ENCODE measurements at places on chromosomes 12 and 14. TPM values are rescaled to one million over a fixed set of nuclear protein-coding genes. Genes with fewer than 3 reads are reported as not detected.

Gene PIWIL1
- not detected for total RNA-seq

Gene GPR137C
- 0.30 TPM for total RNA-seq

Gene APOF
- not detected for total RNA-seq

Gene LRRIQ1
- total RNA-seq: not detected

Gene RHEBL1
- 14.8 TPM for total RNA-seq

GRCh38 chr14:68694516-68695235, 98.2 kb downstream of the ZFP36L1 start:
- no peaks in the 10 kb centered on the region for H3K27me3 ChIP-seq
- H3K36me3 ChIP-seq: no peaks in the 10 kb centered on the region
- no peak for DNase-seq
- H3K27ac ChIP-seq: peak overlapping the region; percentile 9
- H3K4me3 ChIP-seq: no peak overlapping the region
- peaks cover 17% of the 10 kb centered on the region for H3K4me1 ChIP-seq

DNA sequence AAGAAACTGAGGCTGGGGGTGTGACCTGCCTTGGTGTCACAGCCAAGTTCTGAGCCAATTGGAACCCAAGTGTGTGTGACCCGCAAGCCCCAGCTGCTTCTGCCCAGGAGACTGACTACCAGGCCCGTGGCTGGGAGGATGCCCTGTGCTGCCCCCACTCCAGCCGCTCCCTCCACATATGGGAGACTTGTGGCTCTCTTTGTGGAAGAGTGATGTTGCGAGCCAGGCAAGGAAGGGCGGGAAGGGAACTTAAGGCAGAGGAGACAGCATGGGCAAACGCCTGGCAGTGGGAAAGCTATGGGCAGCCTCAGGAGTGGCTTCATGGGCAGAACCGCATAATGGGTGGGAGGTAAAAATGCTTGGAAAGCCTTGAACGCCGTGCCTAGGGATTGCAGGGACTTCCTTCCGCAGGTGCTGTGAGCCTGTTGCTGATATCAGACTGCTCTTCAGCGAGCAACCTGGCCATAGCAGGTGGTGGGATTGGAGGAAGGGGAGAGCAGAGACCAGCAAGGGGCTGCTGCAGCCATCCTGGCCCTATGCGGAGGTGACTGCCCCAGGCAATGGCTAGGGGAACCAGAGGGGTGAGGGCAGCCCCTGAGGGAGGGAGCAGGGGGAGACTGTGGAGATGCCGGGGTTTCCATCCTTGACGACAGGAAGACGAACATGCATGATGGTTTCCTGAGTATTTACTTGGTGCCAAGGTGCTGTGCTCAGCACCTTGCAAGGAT, 115.7 kb downstream of the LGMN start:
- peaks cover 8% of the 10 kb centered on the region for H3K36me3 ChIP-seq
- H3K27ac ChIP-seq: no peak overlapping the region
- H3K4me3 ChIP-seq: no peak overlapping the region
- no peaks in the 10 kb centered on the region for H3K27me3 ChIP-seq

DNA sequence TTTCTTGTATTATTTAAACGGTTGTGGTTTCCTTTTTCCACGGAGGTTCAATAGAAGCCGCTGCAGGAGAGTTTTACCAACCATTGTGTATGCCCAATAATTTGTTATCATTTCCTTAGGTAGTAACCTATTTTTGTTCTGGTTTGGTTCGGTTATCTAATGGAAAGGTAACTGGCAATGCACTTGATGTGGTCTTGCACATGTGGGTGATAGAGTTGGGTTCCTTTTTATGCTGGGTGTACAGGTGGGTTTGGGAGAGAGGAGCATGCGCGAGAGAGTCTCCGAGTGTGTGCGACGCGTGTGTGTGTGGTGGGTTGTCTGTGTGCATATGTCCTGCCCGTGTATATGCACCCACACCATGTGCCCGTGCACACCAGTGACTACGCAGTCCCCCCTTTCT, 102.7 kb upstream of the FKBP4 start:
- peaks cover 29% of the 10 kb centered on the region for H3K4me1 ChIP-seq
- H3K4me3 ChIP-seq: peak overlapping the region; percentile 80
- H3K27me3 ChIP-seq: peaks cover 24% of the 10 kb centered on the region
- peak overlapping the region; percentile 88 for H3K27ac ChIP-seq
- H3K36me3 ChIP-seq: no peaks in the 10 kb centered on the region

DNA sequence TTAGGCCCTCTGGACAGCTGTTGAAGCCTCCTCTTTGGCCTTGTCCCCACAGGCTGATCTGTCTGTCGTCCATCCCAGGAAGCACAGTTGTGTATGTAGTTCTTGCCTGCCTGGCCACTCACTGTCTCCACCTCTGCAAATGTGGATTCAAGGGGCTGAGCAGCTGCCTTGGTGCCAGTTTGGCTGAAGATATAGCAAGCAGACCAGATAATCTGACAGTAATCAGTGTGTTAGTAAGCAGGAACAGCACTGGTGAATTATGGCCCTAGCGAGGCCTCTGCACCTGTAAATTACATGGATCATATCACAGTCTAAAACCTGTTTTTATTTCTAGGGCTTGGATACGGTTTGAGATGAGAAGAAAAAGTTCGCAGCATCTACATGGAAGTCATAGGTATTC, 282.5 kb upstream of the NOS1 start:
- no peak overlapping the region for H3K4me3 ChIP-seq
- no peaks in the 10 kb centered on the region for H3K4me1 ChIP-seq
- DNase-seq: no peak
- H3K27me3 ChIP-seq: no peaks in the 10 kb centered on the region
- no peak overlapping the region for H3K27ac ChIP-seq

- DNase-seq: no peak
- H3K27me3 ChIP-seq: peaks cover 46% of the 10 kb centered on the region
- peaks cover 7% of the 10 kb centered on the region for H3K36me3 ChIP-seq
- no peak overlapping the region for H3K4me3 ChIP-seq
Measured at GRCh38 chr12:85279449-85280164, 413 bp upstream of the ALX1 start.

DNA sequence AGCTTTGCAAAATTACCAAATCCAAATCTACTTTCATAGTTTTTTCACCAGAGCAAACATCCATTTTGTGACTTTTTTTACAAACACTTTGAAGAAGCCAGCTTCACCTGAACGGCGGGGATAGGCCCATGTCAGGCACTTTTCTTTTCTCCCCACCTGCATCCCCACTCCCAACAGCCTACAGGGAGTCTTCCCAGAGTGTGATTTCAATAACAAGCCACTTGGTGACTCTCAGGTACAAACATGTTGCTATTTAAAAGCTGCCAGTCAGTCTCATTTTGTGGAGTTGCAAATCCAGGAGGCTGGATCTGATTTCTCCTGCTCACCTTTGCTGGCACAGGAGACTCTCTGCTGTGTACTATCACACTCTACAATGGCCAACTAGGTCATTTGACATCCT, 285.5 kb downstream of the KCNH5 start:
- no peak overlapping the region for H3K27ac ChIP-seq
- H3K27me3 ChIP-seq: no peaks in the 10 kb centered on the region
- H3K36me3 ChIP-seq: no peaks in the 10 kb centered on the region
- no peak overlapping the region for H3K4me3 ChIP-seq
- DNase-seq: no peak

DNA sequence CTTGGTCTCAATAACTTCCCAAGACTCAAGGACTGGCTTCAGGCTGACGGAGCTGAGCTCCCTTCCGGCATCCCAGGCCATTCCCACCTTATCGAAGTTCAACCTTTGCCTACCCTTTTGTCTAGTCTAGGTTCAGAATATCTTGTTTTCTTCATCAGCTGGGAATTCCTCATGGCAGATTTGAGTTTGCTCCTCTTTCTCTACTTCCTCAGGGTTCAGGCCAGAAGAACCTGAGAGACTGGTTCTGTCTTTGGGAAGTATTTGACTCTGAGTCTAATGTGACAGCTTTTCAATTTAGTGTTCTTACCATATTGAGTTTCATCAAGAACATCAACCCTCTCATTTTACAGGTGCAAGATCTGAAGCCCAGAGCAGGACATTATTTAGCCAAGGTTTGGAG, 2.1 kb downstream of the BIN2 start:
- peak overlapping the region; percentile 99 for H3K27ac ChIP-seq
- H3K27me3 ChIP-seq: no peaks in the 10 kb centered on the region

DNA sequence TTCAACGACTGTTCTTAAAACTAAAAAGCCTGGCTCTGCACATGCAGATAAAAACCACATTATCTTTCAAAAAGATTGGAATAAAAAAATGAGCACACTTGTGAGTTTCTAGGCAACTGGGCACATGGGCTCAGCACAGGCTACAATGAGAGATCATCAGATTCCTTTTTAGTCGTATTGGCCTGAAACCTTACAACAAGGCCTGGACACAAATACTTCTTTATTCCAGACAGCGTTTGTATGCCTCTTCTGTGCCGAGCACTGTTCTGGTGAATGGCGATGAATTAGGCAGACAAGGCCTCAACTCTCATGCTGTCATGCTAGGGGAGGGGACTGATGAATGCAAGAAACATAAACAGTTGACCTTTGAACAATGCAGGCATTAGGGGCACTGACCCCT, 463.0 kb downstream of the AACS start:
- H3K27ac ChIP-seq: no peak overlapping the region
- H3K4me1 ChIP-seq: no peaks in the 10 kb centered on the region
- H3K4me3 ChIP-seq: no peak overlapping the region

DNA sequence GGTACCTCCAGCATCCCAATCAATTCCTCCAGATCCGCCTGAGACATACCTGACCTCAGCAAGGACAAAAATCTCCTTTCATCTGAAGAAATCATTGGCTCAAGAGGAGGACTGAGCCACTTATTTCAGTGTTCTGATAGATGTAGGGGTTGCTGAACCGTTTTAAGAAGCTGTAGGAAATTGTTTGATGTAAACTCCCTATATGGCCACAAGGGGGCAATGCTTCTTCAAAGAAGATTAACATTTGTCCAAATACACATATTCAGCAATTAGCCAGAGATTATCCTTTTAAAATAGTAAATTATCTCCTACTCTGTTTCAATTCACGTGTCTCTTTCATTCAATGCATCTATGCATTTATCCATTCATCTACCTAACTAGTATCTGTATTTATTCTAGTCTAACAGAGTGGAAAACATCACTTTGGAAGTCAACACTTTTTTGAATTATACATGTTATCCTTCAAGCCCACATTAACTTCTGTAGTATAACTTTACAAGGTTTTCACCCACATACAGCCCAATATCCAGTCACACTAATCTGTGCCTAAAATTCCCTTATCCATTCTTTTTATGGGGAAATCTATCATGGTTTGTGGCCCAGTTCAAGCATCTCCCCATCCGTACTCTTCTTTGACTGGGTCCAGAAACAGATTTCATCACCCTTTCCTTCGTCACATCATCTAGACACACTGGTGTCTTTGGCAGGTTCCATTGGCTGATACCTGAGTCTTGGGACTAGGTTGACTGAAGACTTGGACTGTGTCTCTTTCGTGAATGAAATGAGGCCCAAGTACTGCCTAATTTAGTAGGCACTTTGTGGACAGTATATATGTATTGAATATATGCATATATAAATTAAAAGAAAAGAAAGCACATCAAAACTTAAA, 411.0 kb upstream of the OR4E1 start:
- DNase-seq: no peak
- no peaks in the 10 kb centered on the region for H3K27me3 ChIP-seq
- H3K4me1 ChIP-seq: peaks cover 24% of the 10 kb centered on the region

DNA sequence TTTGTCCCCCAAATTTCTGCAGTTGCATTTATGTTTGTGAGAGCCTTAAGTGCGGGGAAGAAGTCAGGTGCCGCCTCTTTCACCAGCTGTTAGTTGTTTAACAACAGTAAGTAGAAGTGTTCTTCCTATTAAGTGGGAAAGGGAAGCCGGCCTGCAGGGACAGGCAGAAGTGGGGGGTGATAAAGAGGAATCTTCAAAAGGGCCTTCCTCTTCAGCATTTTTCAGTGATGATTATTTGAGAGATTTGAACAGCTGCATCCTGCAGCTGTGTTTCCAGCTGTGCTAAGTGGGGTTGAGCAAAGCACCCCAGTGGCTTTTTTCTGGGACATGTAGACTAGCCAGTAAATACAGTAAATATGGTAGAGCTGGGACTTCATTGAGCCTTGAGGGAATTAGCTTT, 32.1 kb upstream of the SLC38A1 start:
- peaks cover 1% of the 10 kb centered on the region for H3K4me1 ChIP-seq
- peaks cover 16% of the 10 kb centered on the region for H3K27me3 ChIP-seq
- no peaks in the 10 kb centered on the region for H3K36me3 ChIP-seq
- H3K27ac ChIP-seq: no peak overlapping the region
- no peak for DNase-seq

- no peaks in the 10 kb centered on the region for H3K27me3 ChIP-seq
- no peak for DNase-seq
- H3K36me3 ChIP-seq: no peaks in the 10 kb centered on the region
Measured at GRCh38 chr12:125688223-125688622, 623.0 kb downstream of the AACS start.

DNA sequence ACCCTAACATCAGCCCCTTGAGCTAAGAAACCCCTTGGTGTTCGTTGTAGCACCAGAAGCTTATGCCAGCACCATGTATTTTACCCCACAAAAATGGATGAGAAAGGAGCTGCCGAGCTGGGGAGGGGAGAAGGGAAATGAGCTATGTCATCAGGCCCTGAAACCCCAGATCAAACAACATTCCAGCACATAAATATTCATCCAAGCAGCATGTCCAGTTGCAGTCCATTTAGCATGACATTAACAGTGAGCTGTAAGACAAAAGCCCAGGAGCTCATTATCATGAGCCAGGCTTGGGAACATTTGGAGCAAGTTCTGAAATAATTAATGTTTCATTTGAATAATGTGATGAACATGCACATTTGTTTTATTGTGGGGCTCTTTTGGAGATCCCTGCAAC, 630.1 kb upstream of the TMEM132C start:
- DNase-seq: no peak
- H3K36me3 ChIP-seq: no peaks in the 10 kb centered on the region
- no peaks in the 10 kb centered on the region for H3K27me3 ChIP-seq
- H3K27ac ChIP-seq: no peak overlapping the region
- no peak overlapping the region for H3K4me3 ChIP-seq

DNA sequence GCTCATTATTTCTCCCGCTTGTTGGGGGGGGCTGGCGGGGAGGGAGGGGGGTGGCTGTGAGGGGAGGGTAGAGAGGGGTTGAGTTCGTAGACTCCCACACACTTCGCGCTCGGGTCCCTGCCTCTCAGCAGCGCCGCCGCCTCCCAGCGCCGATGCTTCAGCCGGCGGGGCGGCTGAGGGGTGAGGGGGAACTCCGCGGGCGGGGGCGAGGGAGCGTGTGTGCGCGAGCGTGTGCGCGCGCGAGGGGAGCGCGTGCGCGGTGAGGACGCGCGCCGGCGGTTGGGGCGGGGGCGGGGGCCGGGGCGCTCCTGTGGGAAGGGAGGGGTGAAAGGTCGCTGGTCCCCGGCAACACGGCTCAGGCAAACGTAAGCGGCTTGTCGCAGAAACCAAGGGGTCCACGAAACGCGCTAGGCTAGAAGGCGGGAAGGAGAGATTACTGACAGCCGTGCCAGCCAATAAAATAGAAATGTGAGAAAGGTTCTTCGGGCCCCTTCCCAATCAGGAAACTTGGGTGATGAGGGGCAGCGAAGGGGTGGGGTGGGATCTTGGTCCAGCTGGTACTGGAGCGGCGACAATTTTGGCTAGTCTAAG, 343 bp upstream of the NOVA1 start:
- H3K4me3 ChIP-seq: no peak overlapping the region
- H3K27me3 ChIP-seq: peaks cover 20% of the 10 kb centered on the region
- H3K27ac ChIP-seq: no peak overlapping the region
- DNase-seq: no peak
- H3K36me3 ChIP-seq: no peaks in the 10 kb centered on the region

All from activated CD4-positive, alpha-beta memory T cell treated with anti-CD3 and anti-CD28 coated beads, Interleukin-2, amount 10 ng/mL, durations not matched to agents 7 days and 5 days (primary cell).